ENCODE measurements at places on chromosomes 4 and X.
A peak's percentile ranks its signal among the peaks of the same experiment; 100 is the strongest.

GRCh38 chrX:48896611-48897011 is 957 bp downstream of the TIMM17B start:
- DNase-seq: no peak

- DNase-seq: no peak
These were observed 64.2 kb upstream of the SYTL5 start for GRCh38 chrX:37942170-37942569.

DNA sequence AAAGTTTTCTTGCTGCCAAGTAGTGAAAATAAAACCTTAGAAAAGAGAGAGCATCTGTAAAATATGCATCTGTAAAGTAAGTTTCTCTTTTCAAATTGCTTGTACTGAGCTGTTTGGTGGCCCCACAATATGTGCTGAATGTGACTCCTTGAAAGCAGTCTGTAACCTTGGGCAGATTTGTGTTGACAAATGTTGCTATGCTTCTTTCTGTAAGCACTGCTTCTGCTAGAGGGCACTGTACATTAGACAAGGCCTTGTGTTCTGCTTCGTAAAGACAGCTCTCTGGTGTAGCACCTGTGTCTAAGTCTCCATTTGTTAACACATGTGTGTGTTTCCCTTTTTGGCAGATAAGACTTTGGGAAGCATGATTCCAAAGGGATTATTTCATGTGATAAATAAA is 56.6 kb upstream of the NRK start:
- no peak for DNase-seq

- no peak for DNase-seq
These were observed 39.6 kb downstream of the PDLIM5 start for GRCh38 chr4:94491322-94491721.

GRCh38 chr4:3168029-3168428 is 80.9 kb upstream of the MSANTD1 start:
- no peak for DNase-seq

DNA sequence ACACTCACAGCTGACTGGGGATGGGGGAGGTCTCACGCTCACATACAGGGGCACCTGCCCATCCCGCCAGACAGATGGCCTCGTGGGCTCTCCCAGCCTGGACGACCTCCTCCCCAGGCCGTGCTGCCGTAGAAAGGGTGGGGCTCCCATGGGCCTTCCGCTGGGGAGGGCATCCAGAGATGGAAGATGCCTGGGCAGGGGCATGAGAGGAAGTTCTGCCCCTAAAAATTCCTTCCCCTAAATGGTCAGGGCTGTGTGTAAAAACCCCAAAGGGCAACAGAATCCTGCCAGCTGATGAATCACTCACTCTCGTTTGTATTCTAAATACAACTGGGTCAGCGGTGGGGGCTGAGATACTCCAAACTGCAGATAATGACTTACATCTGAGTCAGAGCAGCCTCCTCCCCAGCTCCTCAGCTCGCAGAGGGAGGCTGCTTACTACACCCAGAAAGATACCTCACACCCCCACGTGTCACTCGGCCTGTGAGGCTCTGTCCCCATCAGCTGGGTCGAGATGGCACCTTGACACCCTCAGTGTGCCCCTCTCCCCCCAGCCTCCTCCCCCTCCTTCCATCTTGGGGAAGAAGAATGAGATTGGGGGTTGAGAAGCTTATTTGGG is 10.1 kb downstream of the WDR1 start:
- DNase-seq: peak; percentile 50

- no peak for DNase-seq
These were observed 45.0 kb downstream of the CCDC149 start for GRCh38 chr4:24867766-24868296.

DNA sequence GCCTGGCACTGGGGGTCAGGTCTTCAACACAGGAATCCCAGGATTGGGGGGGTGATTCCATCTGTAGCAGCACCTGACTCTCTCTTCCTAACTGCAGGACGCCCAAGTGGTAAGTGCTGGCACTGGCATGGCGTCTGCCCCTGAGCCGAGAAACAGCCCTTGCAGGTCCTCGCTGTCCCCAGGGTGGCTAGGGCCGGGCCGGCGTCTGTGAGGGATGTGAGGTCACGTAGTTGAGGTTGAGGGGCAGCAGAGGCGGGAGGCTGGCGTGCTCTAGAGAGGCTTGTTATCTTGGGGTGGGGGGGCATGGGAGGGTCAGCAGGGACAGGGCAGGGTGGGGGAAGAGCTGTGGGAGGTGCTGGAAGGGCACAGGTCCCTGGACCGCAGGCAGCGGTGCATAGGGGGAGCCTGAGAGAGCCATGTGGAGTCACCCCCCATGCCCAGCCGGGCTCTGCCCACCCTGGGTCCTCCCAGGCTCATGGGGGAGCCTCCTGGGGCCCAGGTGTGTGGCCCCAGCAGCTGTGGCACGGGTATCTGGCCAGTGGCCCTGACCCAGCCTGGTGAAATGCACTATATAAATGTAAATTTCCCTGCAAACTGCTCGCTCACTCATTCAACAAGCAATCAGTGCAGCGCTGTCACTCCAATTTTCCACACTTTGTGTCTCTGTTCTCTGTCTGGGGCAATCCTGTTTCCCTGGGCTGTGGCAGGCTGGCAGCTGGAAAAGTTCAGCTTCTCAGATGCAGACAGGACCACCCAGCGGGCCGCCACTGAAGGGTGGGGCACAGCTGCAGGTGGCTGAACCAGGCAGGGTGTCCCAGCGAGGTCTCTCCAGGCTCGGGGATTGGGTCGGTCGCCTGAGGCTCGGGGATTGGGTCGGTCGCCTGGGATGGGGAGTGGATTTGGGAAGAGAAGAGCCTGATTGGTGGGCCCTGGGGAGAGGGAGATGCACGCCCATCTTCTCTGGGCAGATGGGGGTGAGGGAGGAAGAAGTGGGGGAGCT is 102.2 kb upstream of the NKX1-1 start:
- no peak for DNase-seq

DNA sequence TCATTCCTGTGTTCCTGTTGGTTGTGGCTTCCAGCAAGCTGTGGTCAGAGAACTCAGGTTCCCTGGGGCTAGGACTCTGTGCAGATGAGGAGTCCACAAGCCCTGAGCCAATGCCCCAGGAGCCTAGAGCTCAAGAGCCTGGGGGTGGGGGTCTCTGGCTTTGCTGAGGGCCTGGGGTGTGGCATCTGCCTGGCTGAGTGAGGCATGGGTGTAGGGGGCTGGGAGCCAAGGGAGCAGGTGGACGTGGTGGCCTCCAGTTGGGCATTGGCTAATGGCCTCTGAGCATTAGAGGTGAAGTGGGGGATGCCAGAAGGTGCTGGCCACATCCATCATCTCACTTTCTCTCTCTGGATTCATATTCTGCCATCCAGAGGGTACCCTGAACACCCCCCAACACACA is 5.3 kb upstream of the MAMLD1 start:
- no peak for DNase-seq

DNA sequence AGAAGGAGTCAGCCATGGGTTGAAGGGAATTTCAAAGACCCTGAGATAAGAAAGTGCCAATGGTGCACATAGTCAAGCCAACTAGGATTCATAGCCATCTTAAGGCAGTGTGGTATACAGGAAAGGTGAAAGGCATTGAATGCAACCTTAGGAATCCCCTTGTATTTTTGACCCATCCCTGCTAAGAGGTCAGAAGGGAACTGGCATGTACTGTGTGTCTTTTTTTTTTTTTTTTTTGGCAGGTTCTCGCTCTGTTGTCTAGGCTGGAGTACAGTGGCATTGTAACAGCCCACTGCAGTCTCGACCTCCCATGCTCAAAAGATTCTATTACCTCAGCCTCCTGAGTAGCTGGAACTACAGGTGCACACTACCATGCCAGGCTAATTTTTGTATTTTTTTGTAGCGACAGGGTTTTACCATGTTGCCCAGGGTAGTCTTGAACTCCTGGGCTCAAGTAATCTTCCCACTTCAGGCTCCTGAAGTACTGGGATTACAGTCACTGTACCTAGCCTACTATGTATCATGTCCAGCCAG is 40.8 kb downstream of the VSIG4 start:
- DNase-seq: no peak

DNA sequence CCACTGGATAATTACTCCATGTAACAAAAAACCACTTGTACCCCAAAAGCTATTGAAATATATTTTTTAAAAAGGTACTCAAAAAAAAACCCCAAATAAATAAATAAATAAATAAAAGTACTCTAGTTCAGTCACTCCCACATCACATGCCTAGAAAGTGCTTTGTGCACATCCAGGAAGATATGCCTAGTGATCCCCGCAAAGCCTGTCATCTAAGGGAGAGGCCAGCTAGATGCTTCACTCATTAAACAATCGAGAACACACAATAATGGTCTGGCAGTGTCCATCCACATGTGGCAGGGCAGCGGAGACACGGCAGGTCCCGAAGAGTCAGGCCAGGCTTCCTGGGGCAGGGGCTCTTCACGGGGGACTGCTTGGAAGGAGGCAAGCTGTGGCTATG is 47.6 kb downstream of the RAB33B start:
- DNase-seq: no peak

DNA sequence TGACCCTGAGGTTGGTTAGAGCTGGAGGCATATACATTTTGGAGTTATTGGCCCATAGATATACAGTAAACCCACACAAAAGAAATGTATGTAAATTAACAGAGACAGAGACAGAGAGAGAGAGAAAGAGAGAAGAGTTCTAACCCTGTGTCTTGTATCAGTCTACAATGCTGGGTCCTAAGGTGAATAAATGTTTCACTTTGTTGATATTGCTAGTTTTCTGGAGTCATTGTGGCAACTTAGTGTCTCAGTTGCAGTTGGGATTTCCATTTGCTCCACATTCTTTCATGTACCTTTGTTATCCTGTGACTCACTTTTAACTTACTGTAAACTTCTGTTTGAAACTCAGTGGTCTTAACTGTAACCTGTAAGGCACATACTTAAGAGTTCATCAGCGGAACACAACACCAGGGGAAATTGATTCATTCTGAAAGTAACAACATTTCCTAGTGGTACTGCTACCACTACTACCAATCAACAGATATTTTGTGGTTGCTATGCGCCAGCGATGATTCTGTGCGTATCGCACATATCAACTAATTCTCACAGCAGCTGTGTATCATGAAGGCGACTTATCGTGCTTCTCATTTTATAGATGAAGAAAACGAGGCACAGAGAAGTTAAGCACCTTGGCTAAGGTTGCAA is 38.5 kb upstream of the ETDA start:
- no peak for DNase-seq

DNA sequence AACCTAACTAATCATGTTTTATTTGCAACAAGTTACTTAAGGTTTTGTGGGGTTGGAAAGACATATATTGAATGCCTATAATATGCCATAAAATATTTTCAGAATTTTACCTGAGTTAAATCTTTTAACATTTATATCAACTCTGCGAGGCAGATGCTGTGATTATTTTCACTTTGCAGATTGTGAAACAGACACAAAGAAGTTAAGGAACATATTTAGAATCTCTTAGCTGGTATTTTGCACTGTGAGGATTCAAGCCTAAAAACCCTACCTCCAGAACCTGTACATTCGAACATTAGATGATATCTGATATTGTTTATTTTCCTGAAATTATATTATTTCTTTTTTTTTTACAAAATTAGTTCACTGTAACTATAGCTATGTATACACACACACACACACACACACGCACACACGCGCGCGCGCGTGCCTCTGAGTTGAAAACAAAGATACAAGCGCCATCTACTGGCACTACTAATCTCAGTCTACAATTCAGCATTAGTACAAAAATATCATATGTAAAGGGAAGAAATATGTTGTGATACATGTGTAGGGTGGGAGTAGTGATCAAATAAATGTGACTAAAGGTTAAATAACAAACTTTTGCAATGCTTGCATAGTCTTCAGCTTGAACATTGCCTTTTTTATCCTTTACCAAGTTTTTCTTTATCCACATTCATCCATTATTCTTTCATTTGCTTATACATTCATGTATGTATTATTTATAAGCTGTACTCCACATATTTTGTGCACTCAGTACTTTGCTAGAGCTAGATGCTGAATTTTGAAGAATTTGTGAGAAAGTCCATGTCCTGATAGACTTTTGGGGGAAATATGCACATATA is 61.5 kb downstream of the ANXA10 start:
- no peak for DNase-seq

GRCh38 chr4:24508541-24508940 is 75.8 kb downstream of the DHX15 start:
- DNase-seq: no peak

DNA sequence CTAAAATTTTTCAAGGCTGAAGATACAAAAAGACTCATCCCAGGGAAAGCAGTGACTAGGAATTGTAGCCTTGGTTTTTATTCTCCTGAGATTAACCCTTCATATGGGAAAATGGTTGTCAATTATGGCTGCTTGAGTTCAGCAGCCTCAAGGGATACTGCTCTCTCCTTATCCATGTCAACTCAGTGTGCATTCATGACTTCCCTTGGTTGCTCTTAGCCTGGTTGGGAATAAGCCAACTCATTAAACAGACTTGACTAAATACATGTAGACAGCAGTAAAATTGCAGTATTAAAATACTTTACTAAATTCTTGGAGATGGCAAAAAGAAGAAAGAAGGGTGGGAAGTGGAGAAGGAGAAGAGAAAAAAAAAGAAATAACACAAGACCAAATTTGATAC is 44.5 kb upstream of the BMP3 start:
- no peak for DNase-seq

DNA sequence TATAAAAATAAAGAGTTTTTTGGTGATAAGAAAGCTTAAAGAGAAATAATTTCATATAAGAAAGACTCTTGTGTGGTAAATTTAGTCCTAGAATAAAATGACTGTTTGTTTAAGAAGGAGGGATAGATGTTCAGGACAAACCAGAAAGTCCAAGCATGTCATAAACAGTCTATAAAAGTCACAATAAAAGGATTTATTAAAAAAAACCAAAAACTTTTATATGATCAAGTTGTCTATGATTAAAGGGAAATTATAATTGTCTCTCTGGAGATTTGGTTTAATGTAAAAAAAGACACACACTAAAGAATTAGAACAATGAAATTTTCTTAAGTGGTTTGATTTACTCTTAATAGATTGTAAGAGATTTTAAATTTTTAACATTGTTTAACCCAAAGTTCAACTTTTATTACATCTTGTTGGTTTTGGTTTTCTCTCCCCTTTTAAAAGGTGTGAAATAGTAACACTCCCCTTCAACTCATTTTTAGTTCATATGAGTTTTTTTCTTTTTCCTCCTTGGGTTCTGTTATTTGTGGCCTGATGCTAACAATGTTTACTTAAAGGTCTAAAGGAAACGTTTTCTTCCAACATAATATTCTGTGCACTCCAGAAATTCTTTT is 89.7 kb downstream of the PDHA2 start:
- no peak for DNase-seq

- no peak for DNase-seq
These were observed 11.6 kb downstream of the SORBS2 start for GRCh38 chr4:185800266-185800945.

- DNase-seq: no peak
These were observed 108.6 kb downstream of the APOOL start for GRCh38 chrX:85112293-85112692.

DNA sequence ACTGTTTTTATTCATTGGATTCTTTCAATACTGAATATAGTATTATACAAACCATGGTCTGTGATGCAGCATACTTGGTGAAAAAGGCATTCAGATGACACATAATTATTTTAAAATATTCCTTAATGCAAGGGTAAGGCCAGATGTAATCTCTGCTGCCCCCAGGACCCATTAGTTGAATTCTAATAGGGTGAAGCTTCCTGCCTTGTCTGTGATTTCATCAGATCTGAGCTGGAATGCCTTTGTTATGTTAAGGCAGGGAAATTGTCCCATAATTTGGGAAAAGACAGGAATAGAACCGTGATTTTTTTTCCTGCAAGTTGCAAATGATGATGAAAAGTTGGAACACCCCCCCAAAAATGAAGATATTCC is 26.1 kb downstream of the ZRSR2 start:
- DNase-seq: no peak
